ENCODE measurements at places on chromosomes 3 and 15.

DNA sequence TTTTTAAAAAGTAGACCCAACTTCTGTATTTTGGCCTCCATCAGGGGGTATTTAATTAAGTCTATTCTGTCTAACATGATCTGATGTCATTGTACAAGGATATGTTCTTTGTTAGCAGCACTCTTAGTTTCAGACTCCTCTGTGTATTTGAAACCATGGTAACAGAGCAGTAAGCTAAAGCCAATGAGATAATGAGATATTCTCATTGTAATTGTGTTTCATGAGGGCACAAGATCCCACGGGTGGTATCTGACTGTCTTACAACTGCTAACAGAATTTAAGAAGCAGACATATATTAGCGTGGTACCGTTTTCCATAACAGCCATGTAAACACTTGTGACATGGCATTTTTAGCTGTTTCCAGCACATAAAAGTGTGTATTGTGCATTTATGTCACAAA is 251.2 kb upstream of the VEPH1 start:
- no peak for DNase-seq

GRCh38 chr3:147509448-147509847 is 100.3 kb downstream of the ZIC1 start:
- no peak for DNase-seq

DNA sequence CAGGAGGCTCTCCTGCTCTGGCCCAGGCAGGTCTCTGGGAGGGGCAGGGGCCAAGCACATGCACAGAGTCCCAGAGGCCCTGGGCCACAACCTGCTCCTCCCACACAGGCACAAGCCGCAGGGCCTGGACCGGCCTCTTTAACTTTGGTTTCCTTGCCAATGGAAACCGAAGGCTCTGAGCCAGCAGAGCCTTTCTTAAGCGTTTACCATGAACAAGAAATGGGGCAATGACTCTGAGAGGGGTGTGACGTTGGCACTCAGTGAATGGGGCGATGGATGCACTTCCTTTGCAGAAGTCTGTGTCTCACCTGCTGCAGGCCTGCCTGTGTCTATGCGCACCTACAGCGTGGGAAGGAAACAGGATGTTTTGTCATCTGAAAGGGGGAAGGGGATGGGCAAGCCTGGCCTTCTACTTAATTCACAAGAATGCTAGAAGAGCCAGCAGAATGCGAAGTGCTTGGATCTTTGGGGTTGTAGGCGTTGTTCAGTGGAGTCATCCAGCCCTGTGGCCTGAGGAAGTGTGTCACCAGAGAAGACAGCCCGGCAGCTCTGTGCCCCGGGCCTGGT is 41.8 kb downstream of the IFT122 start:
- DNase-seq = no peak

DNA sequence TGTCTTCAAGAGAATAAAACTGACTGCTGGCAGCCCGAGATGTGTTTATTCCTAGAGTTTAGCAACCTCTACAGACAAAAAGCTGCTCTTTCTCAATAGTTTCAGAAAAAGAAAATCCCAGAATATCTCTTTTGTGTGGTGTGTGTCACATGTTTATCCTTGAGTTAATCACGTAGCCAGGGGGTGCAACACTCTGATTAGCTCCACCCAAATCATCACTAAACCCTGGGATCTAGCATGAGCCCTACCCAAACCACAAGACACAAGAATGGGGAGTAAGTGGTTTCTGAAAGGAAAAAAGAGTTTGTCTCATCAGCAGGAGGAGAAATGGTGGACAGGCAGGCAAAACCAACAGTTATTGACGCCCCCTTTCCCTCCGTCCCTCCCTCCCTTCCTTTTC is 78.5 kb upstream of the AGBL1 start:
- no peak for DNase-seq

DNA sequence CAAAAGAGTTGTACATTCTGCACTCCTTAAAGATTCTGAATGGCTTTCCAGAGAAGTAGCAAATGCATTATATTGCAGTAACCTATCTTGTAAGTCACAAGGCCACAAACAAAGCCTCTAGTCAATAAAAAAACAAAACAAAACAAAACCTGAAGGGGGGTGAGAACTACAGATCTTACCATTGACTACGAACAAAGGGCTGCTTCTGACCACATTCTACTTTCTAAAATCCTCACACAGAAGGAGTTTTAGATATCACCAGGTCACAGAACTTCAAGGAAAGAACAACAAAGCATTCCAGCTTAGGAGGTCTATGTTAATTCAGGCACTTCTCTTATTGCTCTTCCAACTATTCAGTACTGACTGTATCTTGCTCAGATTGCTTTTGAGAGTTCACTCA is 343.0 kb downstream of the ZBTB20 start:
- no peak for DNase-seq

DNA sequence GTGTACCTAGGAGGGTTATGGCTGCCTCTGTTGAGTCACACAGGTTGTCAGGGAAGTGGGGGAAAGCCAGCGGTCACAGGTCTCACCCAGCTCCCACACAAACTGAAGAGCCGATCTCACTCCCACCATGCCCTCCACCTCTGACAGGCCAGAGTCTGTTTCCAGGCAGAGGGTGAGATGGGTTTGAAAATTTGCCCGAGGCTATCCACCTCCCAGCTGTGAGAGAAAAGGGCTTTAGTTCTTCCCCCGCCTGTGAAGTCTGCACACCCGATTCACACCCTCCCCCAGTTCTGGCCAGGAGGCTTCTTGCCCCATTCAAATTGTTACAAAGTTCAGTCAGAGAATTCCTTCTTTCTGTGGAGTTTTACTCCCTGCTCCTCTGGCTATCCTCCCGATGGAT is 446.9 kb downstream of the EDEM1 start:
- no peak for DNase-seq

DNA sequence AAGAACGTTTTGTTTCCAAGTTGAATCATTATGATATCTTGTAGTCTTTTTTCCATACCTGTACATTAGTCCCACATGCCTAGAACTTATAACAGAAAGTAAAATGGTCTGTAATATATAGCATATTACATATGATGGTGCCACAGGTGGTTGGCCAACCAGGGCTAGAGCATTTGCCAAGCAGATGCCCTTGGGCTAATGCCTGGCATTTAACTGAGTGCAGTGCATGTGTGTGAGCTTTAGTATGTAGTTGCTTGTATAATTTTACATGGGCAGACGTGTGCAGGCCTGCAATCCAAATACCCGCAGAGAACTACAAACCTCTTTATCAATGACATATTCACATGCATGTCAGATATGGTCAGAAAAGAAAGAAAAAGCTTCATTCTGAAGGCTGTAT is 27.5 kb downstream of the THSD4 start:
- DNase-seq = no peak

DNA sequence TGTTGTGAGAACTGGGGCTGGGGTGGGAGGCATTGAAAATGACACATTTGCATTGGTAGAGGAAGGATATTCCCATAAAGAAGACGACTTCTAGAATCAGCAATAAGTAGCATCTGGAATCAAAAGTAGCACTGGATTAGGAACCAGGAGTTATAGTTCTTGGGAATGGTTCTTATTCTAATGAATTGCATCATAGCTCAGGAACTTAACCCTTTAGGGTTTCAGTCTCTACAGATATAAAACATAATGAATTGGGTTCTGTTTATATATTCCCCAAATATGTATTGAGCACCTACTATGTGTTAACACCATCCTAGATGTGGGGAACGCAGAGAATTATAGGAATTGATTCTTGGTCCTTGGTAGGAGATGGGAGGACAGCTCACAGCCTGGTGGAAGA is 16.3 kb upstream of the SNRK start:
- no peak for DNase-seq

GRCh38 chr15:69526081-69527061 is 73.8 kb downstream of the RPLP1 start:
- no peak for DNase-seq

GRCh38 chr3:194481525-194482195 is 5.1 kb downstream of the ATP13A3 start:
- no peak for DNase-seq

DNA sequence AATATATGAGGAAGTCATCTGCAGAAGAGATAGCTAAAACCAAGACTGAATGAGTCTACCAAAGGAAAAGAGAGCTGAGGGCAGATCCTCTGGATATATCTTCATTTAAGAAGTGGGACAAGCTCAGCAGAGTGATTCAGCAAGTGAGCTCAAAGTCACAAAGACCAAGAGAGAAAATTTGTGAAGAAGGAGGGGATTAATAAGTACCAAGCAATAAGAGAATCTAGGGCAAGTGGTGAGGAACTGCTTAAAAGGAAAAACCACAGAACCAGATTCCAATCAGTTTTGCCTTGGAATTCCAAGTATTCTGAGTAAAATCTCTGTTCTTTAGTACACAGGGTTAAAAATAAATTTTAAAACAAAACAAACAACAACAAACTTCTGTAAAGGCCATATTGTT is 3.6 kb downstream of the EHHADH start:
- no peak for DNase-seq

- no peak for DNase-seq
These were observed 368.0 kb downstream of the NAALADL2 start for GRCh38 chr3:175227126-175227525.

DNA sequence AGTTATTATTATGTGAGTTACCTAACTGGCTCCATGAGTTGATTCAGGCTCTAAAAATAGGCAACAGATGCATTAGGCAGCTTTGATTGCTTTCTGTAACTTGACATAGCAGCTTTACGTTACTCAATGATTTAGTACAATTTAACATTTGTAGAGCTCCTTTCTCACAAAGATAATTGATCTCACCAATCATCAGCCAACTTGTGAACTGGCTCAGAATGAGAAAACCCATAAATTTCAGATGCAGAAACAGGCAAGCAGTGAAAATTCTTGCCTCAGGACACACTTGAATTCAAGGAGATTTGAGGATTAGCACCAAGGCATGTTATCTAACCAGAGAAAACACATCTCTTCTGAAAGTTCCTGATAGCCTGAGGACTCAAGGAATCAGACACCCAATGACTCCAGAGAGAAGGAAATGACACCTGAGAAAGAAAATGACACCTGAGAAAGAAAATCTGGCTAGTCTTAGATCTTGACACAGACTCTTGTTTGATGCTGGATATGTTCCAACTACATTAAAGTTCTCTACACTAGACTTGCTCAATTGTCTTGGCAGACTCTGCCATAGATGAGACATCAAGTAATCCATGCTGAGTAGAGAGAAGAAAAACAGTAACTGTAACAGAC is 315.1 kb upstream of the CBLB start:
- DNase-seq = peak; percentile 83

GRCh38 chr15:76866716-76867321 is 38.3 kb downstream of the SCAPER start:
- DNase-seq = peak; percentile 13

DNA sequence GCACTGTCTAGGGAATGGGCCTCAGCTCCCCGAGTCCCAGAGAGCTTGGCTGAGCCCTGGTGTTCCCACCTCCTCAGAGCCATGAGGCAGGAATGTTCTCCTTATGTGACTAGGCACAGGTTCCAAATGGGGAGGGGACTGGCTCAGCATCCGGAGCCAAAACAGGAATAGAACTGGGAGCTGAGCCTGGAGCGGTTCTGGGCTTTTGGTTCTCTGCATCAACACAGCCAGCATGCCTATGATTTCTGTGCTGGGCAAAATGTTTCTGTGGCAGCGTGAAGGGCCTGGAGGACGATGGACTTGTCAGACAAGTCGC is at the start of gene FAM131A:
Gene FAM131A, plus strand, starts transcription at position 202 of the 316 bp plus-strand sequence. Its CDS starts 31 bp downstream, at position 233.
- no peak for DNase-seq

- DNase-seq = no peak
These were observed 10.0 kb upstream of the EHD4 start for GRCh38 chr15:41982133-41982930.

GRCh38 chr3:37770336-37770735 is 91.3 kb upstream of the CTDSPL start:
- no peak for DNase-seq

DNA sequence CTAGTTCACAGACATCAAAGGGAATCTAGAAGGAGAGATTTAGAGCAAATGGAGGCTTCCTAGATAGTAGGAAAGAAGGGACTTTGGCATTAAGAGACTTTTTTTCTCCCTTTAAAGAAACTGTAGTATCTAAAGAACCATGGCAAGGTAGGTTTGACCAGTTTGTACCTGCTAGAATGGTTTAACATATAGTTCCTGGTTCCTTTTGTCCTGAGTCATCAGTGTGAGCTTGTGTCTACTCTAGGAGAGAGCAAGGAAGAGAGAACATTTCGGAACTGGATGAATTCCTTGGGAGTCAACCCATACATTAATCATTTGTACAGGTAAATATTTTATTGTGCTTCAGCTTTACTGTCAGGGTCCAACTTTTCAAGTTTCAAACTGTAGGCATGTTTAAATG is 29.6 kb upstream of the TRPC1 start:
- DNase-seq = no peak

GRCh38 chr15:62886431-62887071 is 156.0 kb upstream of the TPM1 start:
- DNase-seq = no peak

DNA sequence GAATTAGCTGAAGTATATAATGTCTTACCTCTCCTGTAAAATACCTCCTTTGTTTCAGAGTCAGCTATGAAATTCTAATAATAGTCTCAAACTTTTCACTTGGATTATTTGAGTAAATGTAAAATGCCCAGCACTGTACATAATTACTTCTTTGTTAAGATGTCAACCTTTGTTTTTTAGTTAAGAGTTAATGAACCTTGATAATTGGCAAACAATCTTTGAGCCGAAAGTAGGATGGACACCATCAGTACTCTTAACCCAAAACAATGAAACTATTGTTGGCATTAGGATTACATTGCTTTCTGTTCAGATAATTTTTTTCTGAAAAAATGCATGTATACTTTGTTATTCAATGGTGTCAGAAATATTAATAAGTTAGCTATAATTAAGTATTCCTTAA is 3.0 kb upstream of the NECTIN3 start:
- DNase-seq = no peak

- DNase-seq = no peak
These were observed 3.5 kb upstream of the SLC6A1 start for GRCh38 chr3:10988991-10989484.

- no peak for DNase-seq
These were observed 495 bp downstream of the CDC25A start for GRCh38 chr3:48187579-48188265.

- DNase-seq = no peak
These were observed 173.0 kb downstream of the TIGIT start for GRCh38 chr3:114466816-114467215.

GRCh38 chr3:116579840-116580239 is 129.7 kb upstream of the TUSC7 start:
- no peak for DNase-seq

- no peak for DNase-seq
These were observed 39.2 kb upstream of the TGFBR2 start for GRCh38 chr3:30567139-30567753.

DNA sequence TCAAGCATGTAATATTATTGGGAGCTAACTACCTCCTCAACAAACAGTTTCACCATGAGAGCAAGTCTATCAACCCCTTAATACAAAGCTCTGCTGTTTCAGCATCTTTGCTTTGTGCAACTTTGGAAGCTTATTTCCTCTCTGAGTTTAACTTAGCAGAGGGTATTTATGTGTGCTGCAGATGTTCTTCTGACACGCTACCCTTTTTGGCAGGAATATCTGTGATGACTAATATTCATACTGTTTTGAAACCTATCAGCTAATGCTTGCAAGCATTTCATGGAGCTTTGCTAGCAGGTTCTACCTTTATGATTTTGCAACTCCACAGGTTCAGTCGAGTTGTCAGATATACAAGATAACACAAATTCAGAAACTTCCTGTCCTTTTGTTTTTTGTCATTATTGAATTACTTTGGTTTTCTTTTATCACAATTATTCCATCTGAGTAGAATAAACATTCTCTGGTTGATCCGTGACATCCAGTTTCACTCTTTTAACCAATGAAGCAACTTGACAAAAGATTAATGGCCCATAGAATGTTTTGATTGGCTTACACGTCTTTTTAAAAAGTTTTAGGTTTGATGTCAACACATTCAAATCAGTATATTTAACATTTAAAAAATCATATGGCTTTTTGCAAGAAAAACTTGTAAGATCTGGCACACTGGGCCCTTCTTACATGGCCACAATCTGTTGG is 1.7 kb upstream of the SLC9A9 start:
- peak; percentile 84 for DNase-seq
